Caki2 (cell line): ENCODE measurements at places on chromosomes 5 and 9. TPM values are rescaled to one million over a fixed set of nuclear protein-coding genes. Genes with fewer than 3 reads are reported as not detected.

SLC46A2 gene
- total RNA-seq = not detected in 2 replicates

DNA sequence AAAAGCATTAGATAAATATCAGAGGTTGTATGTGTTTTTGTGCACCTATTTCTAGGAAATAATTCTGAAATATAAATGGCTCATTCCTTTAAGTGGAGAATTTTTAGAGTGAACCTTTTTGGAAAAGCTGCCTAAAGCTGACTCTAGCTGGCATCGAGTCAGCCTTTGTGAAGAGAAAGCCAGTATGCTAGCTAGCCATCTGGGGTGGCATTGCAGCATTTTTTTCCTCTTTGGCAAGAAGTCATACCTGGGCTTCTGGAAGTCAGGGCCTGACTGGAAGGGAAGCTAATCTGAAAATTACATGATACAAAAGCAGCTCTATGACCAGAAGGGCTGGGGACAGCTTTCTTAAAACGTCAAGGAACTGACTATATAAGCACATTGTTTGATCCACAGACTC is 19.7 kb downstream of the ANP32B start:
- no peak for DNase-seq

GRCh38 chr5:13878357-13878756 is 66.1 kb downstream of the DNAH5 start:
- no peak for DNase-seq

DNA sequence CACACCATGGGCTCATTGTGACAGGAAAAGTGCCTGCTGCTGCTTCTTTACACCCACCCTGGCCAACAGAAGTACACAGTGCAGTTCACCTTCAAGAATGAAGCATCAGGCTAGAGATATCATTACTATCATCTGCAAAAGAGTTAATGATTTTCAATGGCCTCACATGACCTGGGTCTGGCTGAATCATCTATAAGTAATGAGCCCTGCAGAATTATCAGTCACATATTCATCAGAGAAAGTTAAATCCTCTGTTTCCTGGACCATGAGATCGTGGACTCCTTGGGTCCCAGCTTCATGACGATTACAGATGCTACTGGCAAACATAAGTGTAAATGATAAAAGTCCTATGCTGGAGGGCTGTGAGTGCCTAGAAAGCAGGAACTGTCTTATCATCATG is 8.3 kb downstream of the BAG1 start:
- peak; percentile 45 for DNase-seq

- DNase-seq = no peak
Measured at GRCh38 chr5:95379133-95379532, 12.0 kb upstream of the FAM81B start.

GRCh38 chr9:13209498-13209897 is 70.0 kb downstream of the MPDZ start:
- no peak for DNase-seq

RLN1 gene
- not detected in 2 replicates for total RNA-seq
